ENCODE measurements at places on chromosomes 4 and X. TPM values are rescaled to one million over a fixed set of nuclear protein-coding genes. Genes with fewer than 3 reads are reported as not detected.

Gene PLP2
- total RNA-seq = 267 TPM

Gene MTNR1A
- not detected for total RNA-seq

Gene ZNF157
- total RNA-seq = 0.15 TPM

- H3K36me3 ChIP-seq = no peaks in the 10 kb centered on the region
- H3K27ac ChIP-seq = no peak overlapping the region
- H3K27me3 ChIP-seq = no peaks in the 10 kb centered on the region
- no peak overlapping the region for H3K4me3 ChIP-seq
- H3K4me1 ChIP-seq = no peaks in the 10 kb centered on the region
These were observed 291.3 kb downstream of the GALNTL6 start for GRCh38 chr4:172104539-172104938.

DNA sequence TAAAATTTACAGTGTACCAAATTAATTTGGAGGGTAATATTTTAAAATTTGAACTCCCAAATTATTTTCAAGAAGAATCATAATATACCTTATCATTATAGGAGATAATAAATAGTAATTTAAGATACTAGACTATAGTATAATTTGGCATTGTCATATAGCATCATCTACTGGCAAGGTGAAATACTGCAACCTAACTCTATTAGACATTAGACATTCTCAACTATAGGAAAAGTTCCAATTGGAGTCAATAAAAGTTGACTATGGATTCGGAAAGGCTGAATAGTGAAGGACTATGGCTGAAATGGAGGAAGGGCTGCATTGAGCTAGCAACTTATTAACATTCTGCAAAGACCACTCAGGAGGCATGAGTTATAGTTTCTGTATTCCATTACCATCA lies 113.0 kb downstream of the PRDM5 start:
- H3K4me3 ChIP-seq = no peak overlapping the region
- DNase-seq = no peak
- H3K4me1 ChIP-seq = no peaks in the 10 kb centered on the region
- H3K27me3 ChIP-seq = peaks cover under 1% of the 10 kb centered on the region
- no peaks in the 10 kb centered on the region for H3K36me3 ChIP-seq

- no peak overlapping the region for H3K4me3 ChIP-seq
- DNase-seq = no peak
- H3K4me1 ChIP-seq = no peaks in the 10 kb centered on the region
These were observed 467.1 kb downstream of the GPAT3 start for GRCh38 chr4:84003046-84003445.

GRCh38 chrX:103550415-103551051 lies 31.2 kb upstream of the RAB40A start:
- H3K27ac ChIP-seq = no peak overlapping the region
- no peak for DNase-seq
- H3K36me3 ChIP-seq = no peaks in the 10 kb centered on the region
- H3K4me3 ChIP-seq = no peak overlapping the region
- peaks cover 4% of the 10 kb centered on the region for H3K4me1 ChIP-seq
- H3K27me3 ChIP-seq = no peaks in the 10 kb centered on the region
